ENCODE measurements at places on chromosomes 3 and 15. TPM values are rescaled to one million over a fixed set of nuclear protein-coding genes. Genes with fewer than 3 reads are reported as not detected.

The UBE2E1 gene
- 50.5 TPM for total RNA-seq

The GPR62 gene
- not detected for total RNA-seq

GRCh38 chr3:123568034-123568433 is 16.8 kb downstream of the HACD2 start:
- no peak for DNase-seq

GRCh38 chr15:71612397-71612722 is 198.0 kb upstream of the NR2E3 start:
- DNase-seq, result no peak

All from lower leg skin (tissue), 4 donors.